CD8-positive, alpha-beta memory T cell (primary cell): ENCODE measurements at places on chromosomes 7 and 10. TPM values are rescaled to one million over a fixed set of nuclear protein-coding genes. Genes with fewer than 3 reads are reported as not detected.

Gene ACHE
- 0.20 TPM for total RNA-seq

GRCh38 chr7:29109899-29110298, 36.4 kb downstream of the CPVL start:
- no peak overlapping the region for H3K4me3 ChIP-seq
- H3K4me1 ChIP-seq, result no peaks in the 10 kb centered on the region
- H3K36me3 ChIP-seq, result no peaks in the 10 kb centered on the region
- H3K27ac ChIP-seq, result no peak overlapping the region

- no peaks in the 10 kb centered on the region for H3K27me3 ChIP-seq
- DNase-seq, result no peak
- peaks cover 6% of the 10 kb centered on the region for H3K36me3 ChIP-seq
- no peak overlapping the region for H3K4me3 ChIP-seq
- no peak overlapping the region for H3K27ac ChIP-seq
- peaks cover 12% of the 10 kb centered on the region for H3K4me1 ChIP-seq
Observed at GRCh38 chr10:31912289-31912688, 16.3 kb downstream of the ARHGAP12 start.

GRCh38 chr10:34102893-34103506, 712.1 kb downstream of the PARD3 start:
- H3K4me3 ChIP-seq, result no peak overlapping the region
- no peak for DNase-seq
- H3K36me3 ChIP-seq, result no peaks in the 10 kb centered on the region
- H3K27ac ChIP-seq, result no peak overlapping the region
- no peaks in the 10 kb centered on the region for H3K27me3 ChIP-seq

DNA sequence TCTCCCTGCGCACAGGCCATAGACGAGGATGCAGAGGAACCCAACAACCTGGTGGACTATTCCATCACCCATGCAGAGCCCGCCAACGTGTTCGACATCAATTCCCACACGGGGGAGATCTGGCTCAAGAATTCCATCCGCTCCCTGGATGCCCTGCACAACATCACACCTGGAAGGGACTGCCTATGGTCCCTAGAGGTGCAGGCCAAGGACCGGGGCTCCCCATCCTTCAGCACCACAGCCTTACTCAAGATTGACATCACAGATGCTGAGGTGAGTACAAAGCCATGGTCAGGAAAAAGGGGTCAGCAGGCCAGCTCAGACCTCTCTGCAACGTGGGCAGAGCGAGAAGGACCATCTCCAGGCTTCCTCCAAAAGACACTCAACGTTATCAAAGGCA, 12.3 kb downstream of the LRIT2 start:
- no peak overlapping the region for H3K4me3 ChIP-seq
- H3K4me1 ChIP-seq, result no peaks in the 10 kb centered on the region
- no peak for DNase-seq
- H3K36me3 ChIP-seq, result no peaks in the 10 kb centered on the region
